Putamen (tissue), 1 donor: ENCODE measurements at places on chromosomes 7 and 10.
A peak's percentile ranks its signal among the peaks of the same experiment; 100 is the strongest.

- no peak for DNase-seq
Observed at GRCh38 chr7:134834689-134835462, 55.4 kb downstream of the CALD1 start.

- no peak for DNase-seq
Observed at GRCh38 chr7:85004402-85004801, 182.5 kb downstream of the SEMA3D start.

- DNase-seq, result no peak
Observed at GRCh38 chr7:153022475-153023193, 263.1 kb downstream of the ACTR3B start.

- no peak for DNase-seq
Observed at GRCh38 chr10:34817586-34817985, 2.5 kb upstream of the PARD3 start.

GRCh38 chr7:155451840-155452239, 6.1 kb upstream of the EN2 start:
- no peak for DNase-seq

- DNase-seq, result no peak
Observed at GRCh38 chr10:116892907-116893685, 43.8 kb downstream of the ENO4 start.

DNA sequence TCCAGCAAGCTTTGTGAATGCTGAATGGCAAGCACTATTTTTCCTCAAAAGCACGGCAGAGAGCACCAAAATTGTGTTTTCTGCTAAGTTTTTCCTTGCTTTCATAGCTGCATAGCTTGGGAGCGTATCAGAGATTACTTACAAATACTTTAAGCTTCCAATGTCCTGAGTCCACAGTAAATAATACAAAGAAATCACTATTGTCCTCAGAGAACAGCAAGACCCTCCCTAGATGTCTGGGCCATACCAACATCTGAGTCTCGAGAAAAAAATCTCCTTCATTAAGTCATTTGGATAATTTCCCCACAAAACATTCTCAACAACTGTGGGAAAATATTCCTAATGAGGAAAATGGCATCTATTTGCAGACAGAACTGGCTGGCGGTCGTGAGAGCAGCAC, 41.7 kb downstream of the SGMS1 start:
- DNase-seq, result no peak

DNA sequence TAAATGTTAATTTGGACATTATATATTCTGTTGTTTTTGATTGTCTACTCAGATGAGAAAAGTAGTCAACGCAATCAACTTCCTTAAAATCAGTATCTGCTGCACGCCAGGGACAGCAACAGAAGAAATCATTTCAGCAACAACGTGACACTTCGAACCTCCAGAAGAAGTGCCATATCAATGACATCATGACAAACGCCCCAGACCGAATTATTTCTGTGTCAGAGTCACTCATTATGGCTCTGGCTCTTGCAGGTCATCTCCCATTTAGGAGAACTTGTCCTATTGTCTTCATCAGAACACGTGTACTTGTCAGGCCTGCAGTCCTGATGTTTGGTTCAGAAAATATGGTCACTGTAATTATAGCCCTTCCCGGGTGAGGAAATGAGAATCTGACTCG, 276.3 kb downstream of the ADARB2 start:
- DNase-seq, result no peak

DNA sequence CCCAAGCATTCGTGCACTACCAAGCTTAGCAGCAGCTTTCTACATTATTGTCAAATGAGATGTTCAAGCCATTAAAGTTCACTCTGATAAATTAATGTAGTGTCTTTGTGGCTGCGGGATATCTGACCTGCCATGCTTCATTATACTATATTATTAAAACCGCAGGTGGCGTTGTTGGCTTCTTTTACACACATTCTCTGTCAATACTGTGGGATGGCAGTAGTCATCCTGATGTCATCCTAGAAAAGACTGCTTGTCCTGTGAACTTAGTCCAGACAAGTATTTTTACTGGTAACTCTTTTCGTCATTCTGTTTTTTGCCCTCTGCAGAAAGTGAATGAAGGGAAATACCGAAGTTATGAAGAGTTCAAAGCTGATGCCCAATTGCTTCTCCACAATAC, 103.9 kb downstream of the ZMYND11 start:
- DNase-seq, result no peak

DNA sequence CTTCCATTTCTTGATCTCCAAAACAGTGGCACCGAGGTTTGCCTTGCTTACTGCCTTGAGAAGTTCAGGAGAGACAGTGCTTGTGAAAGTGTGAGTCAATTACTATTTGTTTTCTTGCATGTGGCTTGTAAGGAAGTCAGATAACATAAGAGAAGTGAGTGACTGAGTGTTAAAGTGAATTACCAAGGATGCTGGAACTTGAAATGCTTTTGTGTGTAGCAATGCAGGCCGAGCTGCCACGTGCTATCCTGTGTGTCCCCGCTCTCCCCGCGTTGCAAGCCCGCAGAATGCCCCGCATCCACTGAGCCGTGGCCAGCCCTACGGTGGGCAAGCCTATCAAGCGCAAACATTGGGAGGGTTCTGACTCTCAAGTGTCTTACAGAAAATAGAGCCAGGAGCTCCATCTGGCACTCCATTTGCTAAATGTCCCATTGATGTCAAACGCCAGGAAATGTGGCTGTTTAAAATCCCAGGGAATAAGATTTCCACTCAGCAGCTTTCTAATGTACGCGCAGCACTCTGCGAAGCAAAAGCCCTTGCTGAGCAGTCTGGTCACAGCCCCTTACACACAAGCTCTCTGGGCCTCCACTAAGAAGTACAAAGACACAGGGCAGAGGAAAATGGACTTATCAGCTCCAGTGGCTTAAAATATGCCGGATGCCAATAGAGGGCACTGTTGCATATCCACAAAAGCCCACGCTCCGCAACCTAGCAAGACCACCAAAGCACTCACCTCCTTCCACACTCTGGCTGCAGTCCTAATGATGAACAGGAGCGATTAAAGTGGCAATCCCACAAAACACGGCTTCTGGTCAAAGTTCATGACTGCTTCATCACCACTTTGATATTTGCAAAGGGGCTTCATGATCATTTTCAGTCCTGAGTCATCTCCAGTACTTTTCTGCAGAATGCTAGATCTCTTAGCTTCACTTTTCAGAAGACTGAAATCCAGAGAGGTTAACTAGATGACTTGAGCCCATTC, 158.0 kb upstream of the ITGB1 start:
- peak; percentile 14 for DNase-seq

DNA sequence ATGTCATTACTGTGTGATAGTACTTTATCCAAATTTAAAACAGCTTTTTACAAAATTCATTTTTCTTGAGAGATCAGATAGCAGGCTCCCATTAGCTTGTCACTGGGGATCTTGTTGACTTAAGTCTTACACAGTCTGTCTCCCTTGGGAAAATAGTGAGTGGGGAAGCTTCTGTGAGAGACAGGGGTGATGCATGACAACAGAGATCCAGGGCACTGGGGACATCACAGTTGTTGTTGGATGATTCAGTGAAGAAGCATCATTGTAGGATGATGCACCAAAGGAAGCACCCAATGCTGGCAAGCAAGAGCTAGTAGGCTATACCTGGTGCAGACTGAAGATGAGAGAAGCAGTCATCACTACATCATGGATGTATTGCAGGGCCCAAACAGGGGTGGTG, 284.7 kb downstream of the HDAC9 start:
- no peak for DNase-seq

- DNase-seq, result no peak
Observed at GRCh38 chr10:23585186-23585585, 146.3 kb downstream of the OTUD1 start.

- no peak for DNase-seq
Observed at GRCh38 chr10:3893901-3894563, 109.0 kb upstream of the KLF6 start.

- DNase-seq, result no peak
Observed at GRCh38 chr10:19929506-19930140, 113.4 kb downstream of the PLXDC2 start.

GRCh38 chr7:92778972-92779371, 57.4 kb downstream of the CDK6 start:
- DNase-seq, result no peak
